ENCODE measurements at places on chromosomes 11 and 22.

DNA sequence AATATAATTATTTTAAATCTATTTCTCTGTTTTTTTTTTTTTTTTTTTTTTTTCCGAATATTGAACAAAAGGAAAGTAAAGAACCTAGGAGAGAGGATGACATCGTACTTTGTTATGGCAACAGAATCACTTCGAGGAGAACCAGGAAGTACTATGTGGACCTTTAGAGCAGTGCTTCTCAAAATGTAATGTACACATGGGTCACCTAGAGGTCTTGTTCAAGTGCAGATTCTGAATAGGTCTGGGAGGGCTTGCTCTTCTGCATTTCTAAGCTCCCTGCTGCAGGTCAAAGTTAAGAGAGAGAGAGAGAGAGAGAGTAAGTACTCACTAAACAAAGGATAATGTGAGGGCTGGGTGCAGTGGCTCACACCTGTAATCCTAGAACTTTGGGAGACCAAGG lies 419.5 kb upstream of the TENM4 start:
- no peak overlapping the region for H3K4me3 ChIP-seq
- H3K27me3 ChIP-seq, result no peaks in the 10 kb centered on the region
- H3K36me3 ChIP-seq, result no peaks in the 10 kb centered on the region
- no peak overlapping the region for H3K27ac ChIP-seq
- no peak for DNase-seq

GRCh38 chr22:20210473-20211059 lies 57.6 kb downstream of the RTN4R start:
- H3K27ac ChIP-seq, result no peak overlapping the region
- H3K4me1 ChIP-seq, result peaks cover 37% of the 10 kb centered on the region
- no peaks in the 10 kb centered on the region for H3K27me3 ChIP-seq
- no peak overlapping the region for H3K4me3 ChIP-seq
- DNase-seq, result no peak

DNA sequence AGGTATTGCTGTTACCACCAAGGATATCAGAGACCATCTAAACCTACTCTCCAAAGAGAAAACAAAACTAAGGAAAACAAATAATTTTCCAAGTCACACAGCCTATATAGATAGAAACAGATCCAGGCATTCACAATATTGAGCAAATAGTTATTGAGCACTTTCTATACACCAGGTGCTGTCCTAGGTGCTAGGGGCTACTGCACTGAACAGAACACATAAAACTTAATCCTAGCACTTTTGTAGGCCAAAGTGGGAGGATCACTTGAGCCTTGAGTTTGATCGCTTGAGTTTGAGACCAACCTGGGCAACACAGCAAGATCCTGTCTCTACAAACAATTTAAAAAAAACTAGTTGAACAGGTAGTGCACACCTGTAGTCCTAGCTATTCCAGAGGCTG lies 44.6 kb downstream of the SERGEF start:
- peaks cover 12% of the 10 kb centered on the region for H3K36me3 ChIP-seq
- no peak for DNase-seq
- H3K4me1 ChIP-seq, result peaks cover 8% of the 10 kb centered on the region
- no peak overlapping the region for H3K27ac ChIP-seq
- no peaks in the 10 kb centered on the region for H3K27me3 ChIP-seq
- H3K4me3 ChIP-seq, result no peak overlapping the region

DNA sequence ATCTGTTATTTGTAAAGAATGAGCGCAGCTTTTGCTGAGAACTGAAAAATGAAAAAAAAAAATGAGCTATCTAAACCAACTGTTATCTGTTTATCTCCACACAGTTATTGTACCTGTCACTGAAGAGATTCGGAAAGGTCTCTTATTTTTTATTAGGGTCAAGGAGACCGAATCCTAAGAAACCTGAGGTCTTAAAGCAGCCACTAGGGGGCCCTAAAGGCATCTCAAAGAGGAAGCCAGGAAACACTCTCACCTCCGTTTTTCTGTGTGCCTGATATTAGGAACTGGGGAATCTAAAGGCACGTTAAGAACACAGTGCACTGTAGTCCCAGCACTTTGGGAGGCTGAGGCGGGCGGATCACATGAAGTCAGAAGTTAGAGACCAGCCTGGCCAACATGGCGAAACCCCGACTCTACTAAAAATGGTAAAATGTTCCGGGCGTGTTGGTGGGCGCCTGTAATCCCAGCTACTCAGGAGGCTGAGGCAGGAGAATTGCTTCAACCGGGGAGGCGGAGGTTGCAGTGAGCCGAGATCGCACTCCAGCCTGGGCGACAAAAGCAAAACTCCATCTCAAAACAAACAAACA lies 3.5 kb upstream of the LARGE1 start:
- peaks cover 32% of the 10 kb centered on the region for H3K4me1 ChIP-seq
- DNase-seq, result no peak
- H3K27ac ChIP-seq, result no peak overlapping the region
- H3K27me3 ChIP-seq, result no peaks in the 10 kb centered on the region
- no peaks in the 10 kb centered on the region for H3K36me3 ChIP-seq

DNA sequence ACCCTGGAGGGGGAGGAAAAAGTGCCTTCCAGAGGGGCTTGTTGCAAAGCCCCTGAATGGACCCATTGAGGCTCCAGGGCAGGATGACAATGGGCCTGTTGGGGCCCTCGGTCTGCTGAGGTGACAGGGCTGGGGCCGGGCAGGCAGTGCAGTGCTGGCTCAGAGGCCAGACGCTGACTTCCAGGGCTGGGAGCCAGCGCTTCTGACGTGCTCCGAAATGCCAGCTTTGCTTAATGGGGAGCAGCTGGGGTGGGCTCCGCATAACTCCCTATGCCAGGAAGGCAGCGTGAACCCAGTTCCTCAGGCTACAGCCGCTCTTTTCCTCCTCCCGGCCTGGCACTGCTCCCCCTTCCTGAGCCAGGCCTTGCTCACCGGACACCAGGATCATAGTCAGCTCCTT lies 17.7 kb downstream of the NAV2 start:
- no peaks in the 10 kb centered on the region for H3K36me3 ChIP-seq
- H3K4me1 ChIP-seq, result peaks cover under 1% of the 10 kb centered on the region
- no peak for DNase-seq
- H3K4me3 ChIP-seq, result no peak overlapping the region
- no peaks in the 10 kb centered on the region for H3K27me3 ChIP-seq

DNA sequence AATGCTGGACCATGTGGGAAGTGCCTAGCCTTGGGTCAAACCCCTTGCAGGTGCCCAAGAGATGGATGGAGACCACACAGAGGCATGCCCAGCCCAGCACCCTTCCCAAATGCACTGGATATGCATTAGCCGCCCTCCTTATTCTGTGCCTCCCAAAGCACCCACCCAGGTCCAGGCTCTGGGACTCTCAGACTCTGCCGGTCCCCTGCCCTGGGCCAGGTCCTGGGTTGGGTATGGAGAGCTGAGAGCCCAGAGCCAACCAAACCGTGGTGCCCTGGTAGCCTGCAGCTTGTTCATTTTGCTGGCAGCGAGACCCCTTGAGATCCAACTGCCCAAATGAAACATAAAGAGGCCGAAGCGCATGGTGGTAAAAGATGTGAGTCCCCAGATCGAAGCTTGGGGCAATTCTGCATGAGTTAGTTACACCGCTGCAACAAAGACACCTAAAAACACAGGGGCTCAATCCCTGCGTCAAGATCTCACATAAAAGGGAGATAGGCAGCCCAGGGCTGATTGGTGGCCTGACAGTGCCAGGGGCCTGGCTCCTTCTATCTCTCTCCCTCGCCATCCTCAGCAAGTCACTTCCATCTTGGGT lies 61.5 kb downstream of the MYEOV start:
- peak; percentile 56 for DNase-seq
- H3K27me3 ChIP-seq, result no peaks in the 10 kb centered on the region
- no peak overlapping the region for H3K4me3 ChIP-seq
- no peaks in the 10 kb centered on the region for H3K36me3 ChIP-seq
- no peaks in the 10 kb centered on the region for H3K4me1 ChIP-seq
- no peak overlapping the region for H3K27ac ChIP-seq

GRCh38 chr11:82845356-82846353 lies 54.6 kb downstream of the PRCP start:
- no peak overlapping the region for H3K27ac ChIP-seq
- DNase-seq, result no peak
- H3K4me3 ChIP-seq, result no peak overlapping the region
- no peaks in the 10 kb centered on the region for H3K27me3 ChIP-seq
- H3K36me3 ChIP-seq, result peaks cover 30% of the 10 kb centered on the region
- H3K4me1 ChIP-seq, result no peaks in the 10 kb centered on the region

DNA sequence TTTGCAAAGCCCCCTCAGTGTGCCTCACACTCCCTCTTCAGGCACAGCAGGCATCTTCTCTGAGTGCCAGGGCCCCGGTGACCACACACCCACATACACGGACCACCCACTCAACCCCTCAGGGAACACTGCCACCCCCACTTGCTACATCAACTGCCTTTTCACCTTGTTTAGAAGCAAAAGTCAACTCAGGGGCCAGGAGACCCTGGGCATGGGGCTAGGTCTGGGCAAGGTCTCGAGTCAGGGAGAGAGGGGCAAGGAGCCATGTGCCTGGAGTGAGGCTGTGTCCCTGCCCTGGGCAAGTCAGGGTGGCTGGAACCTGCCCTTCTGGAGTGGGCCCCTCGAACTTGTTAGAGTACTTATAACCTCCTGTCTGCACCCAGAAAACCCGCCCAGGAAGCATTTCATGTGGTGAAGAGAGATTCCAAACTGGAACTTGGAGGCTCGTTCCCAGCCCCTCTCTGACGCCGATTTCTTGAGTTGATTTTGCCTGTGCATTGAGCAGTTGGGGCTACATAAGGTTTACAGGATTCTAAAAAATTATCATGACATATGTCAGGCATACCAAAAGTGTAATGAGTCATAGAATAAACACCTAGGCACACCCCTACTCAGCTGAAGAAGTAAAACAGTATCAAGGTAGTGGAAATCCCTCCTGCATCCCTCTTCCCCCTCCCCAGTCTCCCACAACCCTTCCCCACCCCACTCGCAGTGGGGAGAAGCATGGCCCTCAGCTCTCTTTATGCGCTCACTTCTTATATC lies 74.3 kb downstream of the MYEOV start:
- no peak overlapping the region for H3K27ac ChIP-seq
- no peak overlapping the region for H3K4me3 ChIP-seq
- no peaks in the 10 kb centered on the region for H3K36me3 ChIP-seq
- no peaks in the 10 kb centered on the region for H3K4me1 ChIP-seq
- H3K27me3 ChIP-seq, result no peaks in the 10 kb centered on the region

DNA sequence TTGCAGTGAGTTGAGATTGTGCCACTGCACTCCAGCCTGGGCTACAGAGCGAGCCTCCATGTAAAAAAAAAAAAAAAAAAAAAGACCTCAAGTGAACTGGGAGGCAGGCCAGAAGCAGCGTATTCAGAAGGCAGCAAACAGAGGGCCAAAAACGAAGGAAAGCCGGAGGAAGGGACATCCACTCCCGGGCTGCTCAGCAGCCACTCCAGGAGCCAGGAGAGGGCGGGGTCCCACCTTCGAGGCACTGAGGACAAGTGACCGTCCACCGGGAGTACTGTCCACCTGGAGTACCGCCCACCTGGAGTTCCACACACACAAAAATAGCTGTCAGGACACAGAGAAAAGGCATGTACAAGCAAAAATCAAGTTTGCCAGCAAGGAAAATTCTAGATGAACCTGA lies 5.5 kb downstream of the TOLLIP start:
- H3K27ac ChIP-seq, result peak overlapping the region; percentile 41
- peaks cover 8% of the 10 kb centered on the region for H3K36me3 ChIP-seq
- no peaks in the 10 kb centered on the region for H3K27me3 ChIP-seq
- peaks cover 93% of the 10 kb centered on the region for H3K4me1 ChIP-seq
- no peak overlapping the region for H3K4me3 ChIP-seq

GRCh38 chr22:38201371-38201710 lies 453 bp upstream of the MAFF start:
- H3K36me3 ChIP-seq, result no peaks in the 10 kb centered on the region
- DNase-seq, result no peak
- H3K27ac ChIP-seq, result peak overlapping the region; percentile 100
- no peaks in the 10 kb centered on the region for H3K27me3 ChIP-seq
- peaks cover 37% of the 10 kb centered on the region for H3K4me1 ChIP-seq

GRCh38 chr11:45102810-45103621 lies 43.4 kb upstream of the PRDM11 start:
- peaks cover 7% of the 10 kb centered on the region for H3K27me3 ChIP-seq
- no peak overlapping the region for H3K27ac ChIP-seq
- H3K4me1 ChIP-seq, result peaks cover 12% of the 10 kb centered on the region
- H3K36me3 ChIP-seq, result no peaks in the 10 kb centered on the region

DNA sequence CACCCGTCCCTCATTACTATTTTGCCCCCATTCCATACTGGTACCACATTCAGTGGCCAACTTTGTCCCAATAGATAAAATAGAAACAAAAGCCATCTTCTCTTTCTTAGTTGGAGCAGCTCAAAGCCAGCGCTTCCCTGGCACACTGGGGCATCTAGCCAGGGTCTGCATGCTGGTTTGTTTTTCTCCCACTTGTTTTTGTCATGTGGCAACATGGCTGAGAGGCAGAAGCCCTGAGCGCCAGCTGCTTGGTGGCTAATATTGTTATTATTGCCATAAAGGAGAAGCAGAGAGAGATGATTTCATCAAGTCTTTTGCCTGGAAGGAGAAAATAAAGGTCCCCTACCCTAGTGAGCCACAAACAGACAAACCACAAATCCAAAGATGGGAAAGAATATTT lies 48.4 kb upstream of the CRTAM start:
- H3K27me3 ChIP-seq, result no peaks in the 10 kb centered on the region
- peaks cover 4% of the 10 kb centered on the region for H3K4me1 ChIP-seq
- H3K4me3 ChIP-seq, result no peak overlapping the region
- no peak for DNase-seq
- H3K27ac ChIP-seq, result no peak overlapping the region

GRCh38 chr11:111450480-111451320 lies 61.5 kb downstream of the BTG4 start:
- no peak overlapping the region for H3K4me3 ChIP-seq
- H3K36me3 ChIP-seq, result no peaks in the 10 kb centered on the region
- H3K4me1 ChIP-seq, result peaks cover 5% of the 10 kb centered on the region
- H3K27me3 ChIP-seq, result no peaks in the 10 kb centered on the region
- no peak overlapping the region for H3K27ac ChIP-seq
- no peak for DNase-seq

DNA sequence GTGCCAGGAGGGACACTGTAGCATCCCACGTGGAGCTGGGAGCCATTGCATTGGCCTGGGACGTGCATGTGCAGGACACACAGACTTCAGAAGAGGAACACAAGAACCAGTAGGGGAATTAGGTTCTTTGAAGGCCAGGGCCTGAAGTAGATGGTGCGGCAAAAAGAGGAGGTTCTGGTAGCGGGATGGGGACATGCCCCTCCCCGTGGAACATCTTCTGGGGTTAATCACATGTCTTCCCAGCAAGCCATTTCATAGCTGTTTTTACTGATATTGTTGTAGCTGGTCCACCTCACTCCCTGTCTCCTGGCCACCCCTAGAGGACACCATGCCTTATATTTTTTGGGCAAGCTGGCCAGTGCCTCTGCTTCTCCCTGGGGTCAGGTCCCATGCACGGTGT lies 74.3 kb downstream of the SCN3B start:
- peaks cover 8% of the 10 kb centered on the region for H3K4me1 ChIP-seq

Measured in suprapubic skin (tissue), 4 donors.